ENCODE measurements at places on chromosomes 7 and 10.

GRCh38 chr7:151429560-151430331 lies 10.2 kb downstream of the CRYGN start:
- no peak for DNase-seq

GRCh38 chr7:123929655-123930054 lies 4.6 kb downstream of the SPAM1 start:
- DNase-seq = no peak

GRCh38 chr7:100626530-100627237 lies 14.3 kb downstream of the MOSPD3 start:
- peak; percentile 67 for DNase-seq

- no peak for DNase-seq
Measured at GRCh38 chr7:22300839-22301238, 56.1 kb downstream of the RAPGEF5 start.

DNA sequence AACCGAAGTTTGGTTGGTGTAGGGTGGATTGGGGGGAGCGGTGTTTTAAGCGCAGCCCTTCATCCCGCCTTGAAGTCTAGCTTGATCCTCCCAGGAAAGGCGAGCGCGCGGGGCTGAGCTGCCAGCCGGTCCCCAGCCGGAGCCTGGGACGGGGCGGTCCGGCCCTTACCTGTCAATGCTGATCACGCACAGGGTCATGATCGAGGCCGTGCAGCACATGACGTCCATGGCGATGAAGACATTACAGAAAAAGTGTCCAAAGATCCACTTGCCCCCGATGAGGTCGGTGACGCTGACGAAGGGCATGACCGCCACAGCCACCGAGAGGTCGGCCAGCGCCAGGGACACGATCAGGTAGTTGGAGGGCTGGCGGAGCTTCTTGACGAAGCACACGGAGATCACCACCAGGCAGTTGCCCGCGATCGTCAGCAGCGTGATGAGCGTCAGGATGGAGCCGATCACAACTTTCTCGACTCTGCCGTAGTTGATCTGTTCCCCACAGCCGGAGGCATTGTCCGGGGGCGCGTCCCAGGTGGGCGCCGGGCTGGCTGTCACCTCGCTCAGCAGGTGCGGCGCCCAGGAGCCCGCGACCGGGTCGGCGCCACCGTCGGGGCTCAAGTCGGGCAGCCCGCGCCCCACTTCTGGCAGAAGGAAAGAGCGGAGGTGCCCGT lies 740 bp downstream of the HTR7 start:
- no peak for DNase-seq

DNA sequence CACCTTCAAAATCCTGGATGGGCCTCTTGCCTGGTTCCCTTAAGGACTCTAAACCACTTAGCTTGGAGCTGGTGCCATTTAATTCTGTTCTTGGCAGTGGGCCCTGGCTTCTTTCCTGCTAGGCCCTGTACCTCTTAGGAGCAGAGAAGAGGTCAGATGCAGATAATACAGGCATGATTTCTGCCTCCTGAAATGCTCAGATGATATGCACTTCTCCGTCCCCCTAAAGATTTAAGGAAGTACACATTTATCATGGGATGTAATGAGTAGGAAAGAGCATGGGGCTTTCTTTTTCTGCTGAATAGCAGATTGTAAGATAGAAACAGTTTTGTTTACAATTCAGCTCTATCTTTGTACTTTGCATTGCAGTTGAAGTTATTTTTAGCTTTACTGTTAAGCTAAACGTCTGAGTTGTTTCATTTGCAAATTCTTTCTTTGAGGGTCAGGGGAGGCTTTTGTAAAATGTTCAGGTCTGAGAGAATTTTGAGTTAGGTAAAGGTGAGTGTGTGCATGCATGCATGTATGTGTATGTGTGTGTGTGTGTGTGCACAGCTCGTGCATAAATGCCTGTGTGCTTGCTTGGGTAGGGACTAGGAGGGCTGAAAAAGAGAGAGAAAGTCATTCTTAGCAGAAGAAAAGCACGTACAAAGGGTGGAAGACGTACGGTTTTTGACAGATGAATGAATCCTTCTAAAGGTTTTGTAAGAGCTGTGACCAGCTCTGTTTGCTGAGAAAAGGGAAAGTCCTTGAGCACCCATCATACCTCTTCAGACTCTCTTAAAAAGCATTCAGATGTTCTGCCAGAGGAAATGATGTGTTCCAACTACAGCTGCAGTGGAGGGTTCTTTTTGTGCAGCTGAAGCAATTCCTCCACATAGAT lies 364.2 kb downstream of the AUTS2 start:
- peak; percentile 32 for DNase-seq

- peak; percentile 60 for DNase-seq
Measured at GRCh38 chr10:121081306-121081705, 230.1 kb downstream of the WDR11 start.

- no peak for DNase-seq
Measured at GRCh38 chr10:121942749-121943416, 15.1 kb upstream of the ATE1 start.

GRCh38 chr7:18565337-18565736 lies 69.8 kb downstream of the HDAC9 start:
- DNase-seq = no peak

DNA sequence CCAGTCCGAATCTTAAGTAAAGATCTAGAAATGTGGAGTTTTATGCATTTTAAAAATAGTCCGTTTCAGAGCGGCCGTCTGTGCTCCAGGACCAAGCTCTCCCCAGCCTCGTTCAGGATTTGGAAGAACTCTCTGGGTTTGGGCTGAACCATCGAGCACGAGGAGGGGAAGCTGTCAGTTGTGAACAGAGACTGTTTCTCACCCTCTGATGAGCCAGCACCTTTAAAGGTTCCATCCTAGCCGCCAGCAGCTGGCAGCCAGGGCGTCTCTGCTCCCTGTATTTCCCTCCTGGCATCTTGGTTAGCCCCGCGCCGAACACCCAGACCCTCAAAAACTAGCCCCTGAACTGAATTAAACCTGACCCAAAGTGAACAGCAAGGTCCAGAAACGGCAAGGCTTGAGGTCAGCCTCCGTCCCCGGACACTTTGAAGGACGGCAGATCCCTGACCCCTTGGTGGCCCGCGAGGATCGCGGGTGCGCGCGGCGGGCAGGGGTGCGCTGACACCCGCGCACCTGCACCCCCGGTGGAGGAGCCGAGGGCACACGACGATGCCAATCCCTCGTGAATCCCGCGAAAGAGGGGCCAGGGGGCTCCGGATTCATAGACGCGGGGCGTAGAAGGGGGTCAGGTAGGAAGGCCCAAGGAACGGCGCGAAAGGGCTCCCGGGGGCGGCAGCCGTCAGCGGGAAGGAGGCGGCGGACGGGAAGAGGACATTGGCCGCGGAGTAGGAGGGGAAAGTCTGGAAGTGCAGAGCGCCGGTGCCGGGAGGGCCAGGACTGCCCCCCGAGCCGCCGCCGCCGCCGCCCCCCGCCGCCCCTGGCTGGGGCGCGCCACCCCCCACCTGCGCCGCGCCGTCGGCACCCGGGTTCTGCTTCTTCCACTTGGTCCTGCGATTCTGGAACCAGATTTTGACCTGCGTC lies 2.7 kb downstream of the NKX1-2 start:
- DNase-seq = no peak

DNA sequence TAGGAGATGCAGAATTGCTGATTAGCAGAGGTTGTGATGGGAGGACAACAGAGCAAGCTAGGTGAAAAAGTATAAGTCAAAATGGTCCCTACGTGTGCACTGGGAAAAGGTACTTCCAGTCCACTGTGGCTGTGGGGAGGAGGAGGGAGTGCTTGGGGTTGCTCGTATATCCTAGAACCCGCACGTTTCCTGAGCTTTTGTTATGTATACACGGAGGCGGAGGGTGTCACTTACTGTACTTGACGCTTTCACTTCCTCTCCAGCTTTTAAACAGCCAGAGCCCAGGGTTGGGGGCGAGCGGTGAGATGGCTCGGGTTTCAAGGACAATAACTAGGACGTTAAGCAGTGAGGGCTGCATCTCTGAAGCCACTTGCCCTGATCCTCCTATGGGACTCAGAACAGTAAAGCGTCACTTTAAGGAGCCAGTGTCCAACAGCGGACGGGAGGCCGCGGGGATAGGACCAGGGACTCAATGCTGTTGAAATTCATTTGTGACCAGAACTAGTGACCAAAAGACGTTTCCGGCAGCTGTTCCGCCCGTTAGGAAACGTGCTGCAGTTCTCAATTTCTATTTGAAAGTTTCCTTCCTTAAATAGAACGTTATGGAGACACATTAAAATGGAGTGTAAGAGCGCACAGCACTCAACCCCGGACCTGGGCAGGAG lies 985 bp upstream of the ETV1 start:
- no peak for DNase-seq

- DNase-seq = no peak
Measured at GRCh38 chr7:24057243-24057642, 226.7 kb upstream of the NPY start.

DNA sequence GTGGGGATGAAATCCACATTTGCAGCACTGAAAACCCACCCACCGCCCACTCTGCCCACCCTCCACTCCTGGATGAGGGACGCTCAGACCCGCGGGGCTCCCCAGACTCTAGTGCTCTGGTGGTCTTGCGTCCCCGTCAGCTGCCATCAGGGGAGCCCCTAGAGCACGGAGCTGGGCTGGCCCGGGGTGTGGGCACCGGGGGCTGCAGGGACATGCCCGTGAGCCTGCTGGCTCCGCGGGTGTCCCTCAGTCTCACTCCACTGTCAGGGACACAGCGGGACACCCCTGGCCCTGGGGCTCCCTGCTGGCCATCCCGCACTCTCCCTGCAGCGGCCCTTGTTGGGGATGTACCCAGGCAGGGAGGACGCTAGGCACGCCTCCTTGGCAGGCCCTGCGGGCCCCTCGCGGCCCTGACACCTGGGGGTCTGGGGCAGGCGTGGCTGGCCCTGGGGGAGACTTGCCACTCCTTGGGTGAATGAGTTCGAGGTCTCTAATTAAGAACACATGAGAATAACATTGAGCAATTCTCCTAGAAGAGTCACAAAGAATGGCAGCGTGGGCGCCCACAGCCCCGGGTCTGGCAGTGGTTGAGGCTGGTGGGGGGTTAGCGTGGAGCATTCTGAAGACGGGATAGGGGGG lies 64.2 kb downstream of the CFAP46 start:
- DNase-seq = no peak

DNA sequence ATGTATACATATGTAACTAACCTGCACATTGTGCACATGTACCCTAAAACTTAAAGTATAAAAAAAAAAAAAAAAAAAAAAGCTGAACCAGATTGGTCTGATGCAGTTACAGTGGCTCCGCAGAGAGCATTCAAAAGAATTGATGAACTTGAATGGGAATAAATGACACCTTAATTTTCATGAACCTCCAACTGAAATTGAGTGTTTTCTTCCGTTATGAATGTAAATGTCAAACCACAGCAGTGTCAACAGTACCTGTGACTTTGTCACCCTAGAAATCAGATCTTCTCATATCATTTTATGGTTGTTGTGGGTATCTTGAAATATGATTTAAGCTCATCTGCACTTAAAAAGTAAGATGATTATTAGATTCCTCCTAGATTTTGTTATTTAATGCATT lies 32.7 kb upstream of the SRGN start:
- no peak for DNase-seq

GRCh38 chr7:105084581-105084980 lies 70.6 kb downstream of the KMT2E start:
- DNase-seq = no peak

GRCh38 chr10:46537309-46537708 lies 19.1 kb downstream of the GPRIN2 start:
- no peak for DNase-seq

DNA sequence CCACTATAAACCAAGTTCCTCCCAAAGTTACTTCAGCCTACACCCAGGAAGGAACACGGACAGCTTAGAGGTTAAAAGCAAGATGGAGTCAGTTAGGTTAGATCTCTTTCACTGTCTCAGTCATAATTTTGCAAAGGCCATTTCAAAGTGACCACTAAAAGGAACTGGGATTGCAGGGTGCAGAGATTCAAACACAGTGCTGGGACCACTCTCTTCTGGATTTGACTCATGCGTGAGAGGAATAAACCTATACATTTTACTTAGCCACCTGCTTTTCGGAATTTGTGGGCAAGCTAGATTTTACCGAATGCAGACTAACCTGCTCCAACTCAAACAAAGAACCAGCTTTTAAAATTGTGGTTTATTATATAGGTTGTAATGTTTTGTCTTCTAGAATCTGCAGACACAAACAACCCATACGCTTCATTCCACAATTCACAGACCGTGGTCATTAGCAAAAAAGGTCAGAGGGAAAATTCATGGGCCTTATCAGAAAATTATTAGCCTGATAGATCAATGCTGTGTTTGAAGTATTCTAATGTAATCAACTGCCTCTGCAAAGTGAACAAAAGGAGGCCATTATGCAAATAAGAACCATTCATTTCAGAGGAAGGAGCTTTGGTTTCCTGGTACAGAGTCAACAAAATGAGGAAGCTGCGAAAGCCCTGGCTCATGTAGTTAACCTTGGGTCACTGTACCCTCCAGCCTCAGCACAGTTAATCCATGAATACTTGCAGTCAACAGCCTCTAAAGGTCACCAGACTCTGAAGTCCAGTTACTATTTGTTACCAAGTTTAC lies 342.7 kb upstream of the KLF6 start:
- DNase-seq = no peak

- no peak for DNase-seq
Measured at GRCh38 chr10:21022821-21023220, 125.7 kb upstream of the NEBL start.

DNA sequence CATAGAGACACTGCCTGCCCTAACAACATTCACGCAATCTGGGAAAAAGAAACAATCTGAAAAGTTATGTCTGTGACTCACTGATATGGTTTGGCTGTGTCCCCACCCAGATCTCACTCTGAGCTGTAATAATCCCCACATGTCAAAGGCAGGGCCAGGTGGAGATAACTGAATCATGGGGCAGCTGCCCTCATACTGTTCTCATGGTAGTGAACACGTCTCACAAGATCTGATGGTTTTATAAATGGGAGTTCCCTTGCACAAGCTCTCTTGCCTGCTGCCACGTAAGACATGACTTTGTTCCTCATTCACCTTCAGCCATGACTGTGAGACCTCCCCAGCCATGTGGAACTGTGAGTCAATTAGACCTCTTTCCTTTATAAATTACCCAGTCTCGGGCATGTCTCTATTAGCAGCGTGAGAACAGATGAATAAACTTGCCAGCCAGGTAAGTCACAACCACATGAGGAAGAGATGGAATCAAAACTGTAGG lies 341.5 kb upstream of the AOAH start:
- no peak for DNase-seq
